T-helper 9 cell (primary cell): ENCODE measurements at places on chromosomes 1 and 21.

DNA sequence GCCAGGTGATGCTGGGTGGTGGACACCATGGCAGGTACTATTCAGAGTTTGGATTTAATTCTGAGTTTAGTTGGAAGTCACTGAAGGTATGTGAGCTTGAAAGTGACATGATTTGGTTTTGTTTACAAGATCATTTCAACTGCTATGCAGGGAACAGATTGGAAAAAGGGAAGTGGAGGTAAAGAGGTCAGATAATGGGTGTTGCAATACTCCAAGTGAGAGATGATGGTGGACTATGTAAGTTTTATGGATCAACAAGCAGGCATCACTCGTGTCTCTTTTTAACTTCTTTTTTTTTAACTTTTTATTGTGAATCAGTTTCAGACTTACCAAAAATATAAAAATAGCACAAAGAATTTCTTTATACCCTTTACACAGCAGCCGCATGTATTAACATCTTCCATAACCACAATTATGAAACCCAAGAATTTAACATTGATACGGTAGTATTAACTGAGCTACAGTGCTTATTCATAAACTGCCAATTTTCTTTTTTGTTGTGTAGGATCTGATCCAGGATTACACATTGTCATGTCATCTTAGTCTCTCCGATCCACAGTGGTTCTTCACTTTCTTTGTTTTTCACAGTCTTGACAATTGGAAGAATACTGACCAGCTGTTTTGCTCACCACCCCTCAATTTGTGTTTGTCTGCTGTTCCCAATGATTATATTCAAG is 24.9 kb upstream of the NHLH2 start:
- DNase-seq = no peak

DNA sequence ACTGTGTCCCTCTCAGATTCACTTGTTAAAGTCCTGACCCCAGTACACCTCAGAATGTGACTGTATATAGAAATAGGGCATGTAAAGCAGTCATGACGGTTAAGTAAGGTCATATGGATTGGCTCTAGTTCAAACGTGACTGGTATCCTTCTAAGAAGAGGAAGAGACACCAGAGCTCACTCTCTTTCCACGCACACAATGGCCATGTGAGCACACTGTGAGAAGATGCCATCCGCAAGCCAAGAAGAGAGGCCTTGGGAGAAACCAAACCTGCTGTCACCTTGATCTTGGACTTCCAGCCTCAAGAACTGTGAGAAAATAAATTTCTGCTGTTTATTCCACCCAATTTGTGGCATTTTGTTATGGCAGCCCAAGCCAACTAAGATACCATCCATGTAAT is 56.8 kb upstream of the IRF2BP2 start:
- DNase-seq = no peak

- peak; percentile 1 for DNase-seq
Observed at GRCh38 chr1:87449348-87449963, 120.8 kb downstream of the LMO4 start.

DNA sequence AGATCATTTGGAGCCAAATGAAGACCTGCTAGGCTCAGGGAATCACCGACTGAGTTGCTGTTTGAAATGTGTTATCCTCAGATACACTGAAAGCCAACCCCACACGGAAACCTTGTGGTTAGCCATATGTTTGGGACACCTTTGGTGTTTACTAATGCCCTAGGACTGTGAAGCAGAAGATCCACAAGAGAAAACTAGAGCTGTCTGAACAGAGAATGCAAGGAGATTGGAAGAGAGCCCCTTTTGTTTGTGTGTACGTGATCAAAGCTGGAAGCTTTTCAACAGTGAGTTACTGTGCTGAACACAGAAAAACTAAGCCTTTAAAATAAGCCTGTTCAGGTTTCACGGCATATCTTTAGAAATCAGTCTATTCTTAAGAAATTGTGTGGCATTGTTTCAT is 908.2 kb upstream of the ADGRL2 start:
- DNase-seq = no peak

DNA sequence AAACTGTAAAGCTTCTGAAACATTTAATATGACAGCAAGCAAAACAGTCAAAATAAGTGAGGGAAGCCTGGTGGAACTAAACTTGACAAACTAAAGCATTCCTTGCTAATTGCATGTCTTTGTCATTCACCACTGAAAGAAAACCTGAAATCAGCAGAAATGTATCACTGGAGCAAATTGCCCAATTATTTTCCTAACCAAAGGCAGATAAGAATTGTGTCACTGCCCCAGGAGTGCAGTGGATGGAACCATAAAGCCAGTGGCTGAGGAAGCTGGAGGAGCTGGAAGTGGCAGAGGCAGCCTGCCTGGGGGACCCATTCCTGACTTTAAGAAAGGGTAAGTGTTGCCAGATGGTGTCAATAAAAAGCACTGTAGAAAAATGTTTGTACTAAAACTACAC is 2.7 kb upstream of the SLC30A10 start:
- DNase-seq = no peak

- DNase-seq = no peak
Observed at GRCh38 chr1:22142315-22143064, 407 bp downstream of the WNT4 start.

- no peak for DNase-seq
Observed at GRCh38 chr1:119490925-119491324, 16.1 kb upstream of the HSD3B1 start.

DNA sequence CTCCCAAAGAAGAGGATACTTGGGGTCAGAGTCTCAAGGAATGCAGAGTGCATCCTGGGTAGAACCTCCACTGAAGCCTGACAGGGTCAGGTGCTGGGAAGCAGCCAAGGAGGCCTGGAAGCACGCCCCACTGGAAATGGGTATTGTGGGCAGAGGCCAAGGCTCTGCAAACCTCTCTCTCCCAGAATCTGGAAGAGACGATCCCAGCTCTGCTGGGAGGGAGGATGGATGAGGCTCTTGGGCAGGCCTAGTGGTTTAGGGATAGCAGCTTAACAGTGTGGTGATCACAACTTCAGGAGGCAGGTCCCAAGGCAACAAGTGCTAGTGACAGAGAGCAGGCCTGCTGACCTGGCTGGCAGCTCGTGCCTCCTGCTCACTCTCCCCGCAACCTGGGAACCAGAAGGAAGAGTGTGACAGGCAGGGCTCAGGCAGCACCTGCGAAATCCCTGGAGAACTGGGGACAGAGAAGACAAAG is 641.0 kb downstream of the PLPP3 start:
- no peak for DNase-seq

DNA sequence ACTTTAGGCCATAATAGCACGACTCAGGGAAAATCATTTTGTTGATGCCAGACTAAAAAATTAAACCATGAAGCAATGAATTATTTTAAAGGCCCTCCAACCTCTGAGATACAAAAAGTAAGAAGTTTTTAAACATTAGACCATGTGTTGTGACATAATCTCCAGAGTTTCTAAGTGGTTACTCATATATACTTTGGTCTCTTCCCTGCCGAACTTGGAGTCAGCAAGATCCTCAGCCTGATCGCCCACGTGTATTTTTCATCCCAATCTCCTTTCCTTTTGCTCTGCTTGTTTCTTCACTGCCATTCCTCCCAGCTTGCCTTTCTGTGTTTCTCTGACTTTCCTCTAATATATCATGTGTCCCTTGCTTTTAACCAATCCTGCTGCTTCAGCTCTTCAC is 3.8 kb downstream of the ARV1 start:
- DNase-seq = no peak

- DNase-seq = no peak
Observed at GRCh38 chr1:89064632-89065031, 376 bp downstream of the GBP1 start.

- DNase-seq = no peak
Observed at GRCh38 chr1:158813164-158813563, 18.0 kb upstream of the MNDA start.

DNA sequence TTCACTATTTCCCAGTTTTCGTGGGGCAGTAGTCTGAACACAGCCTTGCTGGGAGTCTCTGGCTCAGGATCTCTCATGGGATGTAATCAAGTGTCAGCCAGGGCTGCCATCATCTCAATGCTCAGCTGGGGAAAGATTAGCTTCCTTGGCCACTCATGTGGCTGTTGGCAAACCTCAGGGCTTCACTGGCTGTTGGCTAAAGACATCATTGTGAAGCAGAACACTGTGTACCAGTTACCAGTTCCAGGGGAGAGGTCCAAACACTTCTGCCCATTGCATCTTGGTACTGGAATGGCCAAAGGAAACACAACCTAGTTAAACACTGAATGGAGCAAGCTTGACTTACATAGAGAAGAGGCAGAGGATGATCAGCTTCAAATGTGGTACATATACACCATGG is 33.7 kb downstream of the AADACL4 start:
- DNase-seq = no peak

DNA sequence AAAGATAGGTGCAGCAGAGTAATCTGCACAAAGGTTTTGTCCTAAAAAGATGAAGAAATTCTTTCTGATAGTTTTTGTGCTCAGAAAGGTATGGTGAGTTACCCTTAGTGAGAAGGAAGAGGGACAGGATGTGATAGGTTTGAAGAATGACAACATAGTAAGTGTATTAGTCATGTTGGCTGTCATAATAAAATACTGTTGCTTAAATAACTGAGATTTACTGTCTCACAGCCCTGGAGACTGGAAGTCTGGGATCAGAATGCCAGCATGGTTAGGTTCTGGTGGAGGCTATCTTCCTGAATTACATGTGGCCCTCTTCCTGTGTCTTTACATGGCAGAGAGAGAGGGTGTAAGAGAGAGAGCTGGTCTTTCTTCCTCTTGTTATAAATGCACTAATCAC is 965.2 kb downstream of the TTLL7 start:
- no peak for DNase-seq

DNA sequence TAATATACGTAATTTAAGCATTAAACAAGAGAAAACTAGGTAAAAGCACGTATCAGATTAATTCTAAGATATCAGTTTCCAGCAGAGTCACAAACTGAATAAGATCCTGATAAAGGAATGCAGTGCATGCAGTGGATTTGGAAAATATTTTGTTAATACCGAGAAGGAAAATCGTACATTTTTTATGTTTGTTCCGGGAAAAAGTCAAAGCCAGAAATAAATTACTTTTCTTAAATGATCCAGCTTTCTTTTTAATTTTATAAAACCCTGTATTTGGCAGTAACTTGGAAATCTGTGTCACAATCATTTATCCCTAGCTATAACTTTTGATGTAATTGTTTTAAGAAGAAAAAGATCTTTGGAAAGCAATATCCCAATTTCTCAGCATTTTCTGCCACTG is 955 bp downstream of the PALMD start:
- no peak for DNase-seq

DNA sequence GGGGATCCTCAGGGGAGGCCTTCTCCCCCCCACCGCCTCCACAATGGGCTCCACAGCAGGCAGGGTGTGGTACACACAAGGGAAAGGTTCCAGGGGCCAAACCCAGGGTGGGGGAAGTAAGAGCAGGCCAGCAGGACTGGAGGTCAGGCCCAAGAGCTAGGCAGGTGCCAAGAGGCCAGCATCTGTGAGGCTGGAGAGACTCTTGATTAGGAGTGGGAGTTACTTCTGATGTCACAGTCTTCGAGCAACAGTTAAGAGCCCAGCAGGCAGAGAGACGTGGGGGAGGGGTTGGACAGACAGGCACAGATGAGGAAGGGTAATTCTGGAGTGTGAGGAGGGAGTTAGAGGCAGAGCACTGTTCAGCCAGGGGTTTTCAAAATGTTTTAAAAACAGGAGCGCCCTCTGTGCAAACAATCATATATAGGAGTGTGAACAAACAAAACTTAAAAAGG is 55.8 kb downstream of the SLC9A1 start:
- DNase-seq = no peak

DNA sequence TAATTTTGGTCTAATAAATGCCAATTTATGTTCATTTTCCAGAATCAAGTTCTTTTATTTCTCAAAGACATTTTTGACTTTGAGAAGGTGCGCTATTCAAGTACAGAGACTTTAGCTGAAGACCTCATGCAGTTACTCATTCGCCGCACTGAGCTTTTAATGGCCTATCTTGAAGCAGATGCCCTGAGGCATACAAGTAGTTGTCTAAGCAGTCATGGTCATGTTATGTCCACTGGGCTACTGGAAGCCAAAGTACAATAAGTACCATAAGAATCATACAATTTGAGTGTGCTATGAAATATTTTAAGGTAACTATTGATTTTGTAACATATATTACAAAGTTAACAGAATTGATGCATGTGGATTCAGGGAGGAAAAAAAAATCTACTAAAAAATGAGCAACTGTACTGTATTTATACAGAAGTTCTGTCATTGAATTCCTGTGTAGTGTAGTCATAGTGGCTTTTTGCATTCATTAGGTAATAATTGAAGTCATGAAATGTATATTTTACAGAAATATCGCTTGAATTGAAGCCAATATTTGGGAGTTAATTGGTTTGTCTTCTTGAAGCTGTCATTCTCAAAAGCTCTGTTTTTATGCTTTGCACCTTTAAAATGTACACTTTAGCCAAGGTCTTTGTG is 13.5 kb upstream of the NEXN start:
- DNase-seq = no peak

DNA sequence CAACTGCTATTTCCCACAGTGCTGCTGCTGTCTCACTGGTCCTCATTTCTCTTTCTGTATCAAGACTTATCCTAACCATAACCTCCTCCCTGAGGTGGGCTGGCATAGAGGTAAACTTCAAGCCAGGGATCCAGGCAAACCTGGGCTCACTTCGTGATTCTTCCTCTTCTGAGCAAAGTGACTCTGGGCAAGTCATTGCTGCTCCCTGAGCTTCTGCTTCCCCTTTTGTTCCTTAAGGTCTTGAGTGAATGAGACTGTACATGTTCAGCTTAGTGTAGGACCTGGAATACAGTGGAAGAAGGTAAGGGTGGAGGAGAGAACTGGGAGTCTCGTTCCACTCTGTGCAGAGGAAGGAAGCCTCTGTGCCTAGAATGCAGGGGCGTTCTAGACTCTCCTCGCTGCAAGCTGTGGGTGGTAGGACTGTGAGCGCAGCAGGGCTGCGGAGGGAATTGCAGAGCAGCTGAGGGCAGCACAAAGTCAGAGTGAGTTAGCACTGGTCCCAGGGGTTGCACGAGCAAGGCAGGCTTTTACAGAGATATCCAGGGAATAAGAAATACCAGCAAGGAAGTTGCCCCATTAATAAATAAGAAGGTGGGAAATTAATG is 11.4 kb upstream of the ERI3 start:
- DNase-seq = no peak

GRCh38 chr1:28193701-28194161 is 17.2 kb upstream of the PTAFR start:
- no peak for DNase-seq
